Substantia nigra (tissue), 51 donors: ENCODE measurements at places on chromosomes 11 and 22.

- no peak for DNase-seq
Measured at GRCh38 chr22:35505399-35506258, 35.0 kb upstream of the RASD2 start.

DNA sequence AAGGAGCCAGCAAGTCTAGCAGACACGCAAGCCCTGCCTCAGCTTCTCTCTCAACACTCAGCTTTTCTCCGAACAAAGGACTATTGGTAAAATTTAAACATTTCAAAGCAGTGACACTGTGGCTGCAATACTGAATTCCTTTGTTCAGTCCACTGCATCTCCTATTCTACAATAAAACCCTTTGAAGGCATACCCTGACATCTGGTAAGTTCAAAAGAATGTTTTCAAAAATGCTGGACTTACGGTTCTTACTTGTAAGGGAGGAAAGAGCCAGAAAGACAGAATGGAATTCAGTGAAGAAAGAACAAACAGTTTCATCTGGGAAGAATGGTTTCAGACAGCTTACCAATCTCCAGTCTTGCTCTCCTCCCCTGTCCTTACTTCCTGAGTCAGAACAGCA is 12.7 kb upstream of the OR8K1 start:
- DNase-seq = no peak

GRCh38 chr11:73542175-73542574 is 55.7 kb downstream of the FAM168A start:
- no peak for DNase-seq

GRCh38 chr11:12868315-12869073 is 140.6 kb upstream of the RASSF10 start:
- DNase-seq = no peak

DNA sequence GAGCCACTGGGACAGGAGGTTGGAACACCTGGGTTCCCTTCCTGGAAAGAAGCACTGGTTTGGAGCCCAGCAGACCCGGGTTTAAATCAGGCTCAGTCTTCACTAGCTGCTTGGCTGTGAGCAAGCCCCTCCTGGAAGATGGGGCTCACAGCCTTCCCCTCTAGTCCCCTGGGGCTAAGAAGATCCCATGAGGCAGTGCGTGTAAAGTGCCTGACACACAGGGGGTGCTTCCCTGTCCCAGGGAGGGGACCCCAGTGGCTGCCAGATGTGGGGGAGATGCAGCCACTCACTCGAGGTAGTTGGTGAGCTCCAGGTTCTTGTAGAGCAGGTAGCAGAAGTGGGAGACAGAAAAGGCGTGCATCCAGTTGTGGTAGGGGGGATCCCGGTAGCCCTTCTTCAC is 93.2 kb downstream of the PDE2A start:
- no peak for DNase-seq

GRCh38 chr11:38900211-38900610 is 2302.2 kb upstream of the RAG2 start:
- DNase-seq = no peak

GRCh38 chr11:101126551-101127196 is 2.9 kb downstream of the PGR start:
- DNase-seq = no peak

GRCh38 chr11:638631-639331 is 1.7 kb downstream of the DRD4 start:
- DNase-seq = no peak

GRCh38 chr11:72369743-72370142 is 64.6 kb downstream of the CLPB start:
- no peak for DNase-seq

DNA sequence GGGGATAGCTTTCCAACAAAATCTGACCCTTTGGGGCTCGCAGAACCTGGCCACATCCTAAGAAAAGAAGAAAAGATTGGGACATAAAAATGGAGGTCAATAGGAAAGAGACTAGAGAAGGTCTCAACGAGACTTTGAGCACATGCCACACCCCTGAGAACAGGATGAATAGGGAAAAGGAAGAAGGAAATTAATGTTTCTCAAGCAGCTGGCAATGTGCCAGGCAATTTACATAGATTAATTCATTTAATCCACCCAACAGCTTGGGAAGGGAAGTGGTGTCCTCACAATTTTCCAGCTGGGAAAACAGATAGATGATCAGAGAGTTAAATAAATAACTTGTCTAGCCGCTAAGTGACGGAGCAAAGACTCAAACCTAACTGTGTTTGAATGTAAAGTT is 50.7 kb downstream of the PAMR1 start:
- no peak for DNase-seq

- no peak for DNase-seq
Measured at GRCh38 chr11:86781546-86781945, 18.8 kb upstream of the PRSS23 start.

DNA sequence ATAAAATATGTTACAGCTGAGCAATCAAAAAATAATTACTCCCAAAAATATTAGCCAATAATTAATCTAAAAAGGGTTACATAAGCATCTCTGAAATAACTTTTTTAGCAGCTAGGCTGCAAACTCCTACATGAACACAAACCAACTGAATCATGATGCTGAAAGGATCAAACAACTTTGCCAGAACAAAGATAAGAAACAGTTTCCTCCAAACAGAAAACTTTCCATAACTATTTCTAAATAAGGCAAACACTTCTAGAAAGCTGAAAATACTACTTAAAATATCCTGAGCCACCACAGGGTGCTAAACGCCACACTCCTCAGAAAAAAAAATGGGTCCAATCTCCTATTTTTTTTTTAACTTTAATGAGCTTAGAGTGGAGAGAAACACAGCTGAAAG is 68.6 kb upstream of the ARHGAP32 start:
- DNase-seq = no peak

DNA sequence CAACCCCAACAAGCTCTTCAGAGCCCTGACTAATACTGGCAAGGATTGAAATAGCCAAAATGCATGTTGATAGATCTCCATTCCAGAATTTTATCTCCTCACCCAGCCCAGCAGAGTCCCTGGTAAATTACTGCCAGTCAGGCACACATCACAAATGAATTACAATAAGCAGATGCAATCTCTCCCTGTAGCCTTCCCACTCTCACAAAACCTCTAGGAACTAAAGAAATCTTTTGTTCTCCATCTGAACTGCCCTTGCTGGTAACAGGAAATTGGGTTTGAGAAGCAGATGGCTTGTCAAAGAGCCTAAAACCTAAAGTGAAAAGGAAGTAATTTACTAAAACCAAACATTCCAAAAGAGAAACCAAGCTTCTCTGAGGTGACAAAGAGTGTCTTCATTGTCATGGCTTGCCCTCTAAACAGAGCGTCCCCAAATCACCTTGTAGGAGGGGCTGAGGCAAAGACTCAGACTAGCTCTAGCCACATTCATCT is 59.5 kb downstream of the FAM168A start:
- DNase-seq = no peak

- no peak for DNase-seq
Measured at GRCh38 chr11:88292171-88292843, 45.2 kb downstream of the CTSC start.

DNA sequence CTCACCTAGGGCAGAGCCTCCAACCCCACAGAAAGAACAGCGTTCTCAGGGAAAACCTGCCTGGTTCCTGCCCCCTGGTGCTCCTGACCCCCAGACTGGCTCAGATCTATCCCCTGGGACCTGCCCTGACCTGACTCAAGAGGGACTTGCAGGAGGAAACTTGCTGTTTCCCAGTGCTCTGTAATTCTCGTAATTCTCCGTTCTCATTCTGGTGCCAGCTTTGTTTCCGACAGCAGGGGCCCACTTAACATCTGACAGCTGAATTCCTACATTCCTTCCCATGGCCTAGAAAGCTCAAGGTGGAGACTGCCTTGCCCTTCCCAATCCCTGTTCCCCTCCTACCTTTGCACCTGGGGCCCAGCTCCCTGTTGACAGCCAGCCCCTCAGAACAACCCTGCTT is 12.5 kb upstream of the CSF2RB start:
- DNase-seq = no peak

GRCh38 chr22:19970479-19971275 is 29.1 kb upstream of the TXNRD2 start:
- peak; percentile 31 for DNase-seq

DNA sequence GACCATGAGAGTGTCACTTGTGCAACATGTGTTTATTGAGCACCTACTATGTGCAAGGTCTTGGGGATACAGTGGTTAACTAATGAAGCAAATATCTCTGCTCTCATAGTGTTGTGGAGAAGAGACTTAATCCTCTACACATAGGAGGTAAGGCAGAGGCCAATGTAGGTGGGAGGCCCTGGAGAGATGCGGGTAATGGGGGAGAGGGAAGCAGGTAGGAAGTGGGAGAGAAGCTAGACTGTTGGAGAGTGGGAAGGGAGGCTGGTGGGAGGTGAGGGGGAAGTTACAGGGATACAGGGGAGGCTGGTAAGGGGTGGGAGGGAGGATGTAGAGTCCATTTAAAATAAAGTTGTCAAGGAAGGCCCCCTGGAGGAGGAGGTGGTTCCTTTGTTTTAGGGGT is 240.0 kb downstream of the MIAT start:
- DNase-seq = no peak

DNA sequence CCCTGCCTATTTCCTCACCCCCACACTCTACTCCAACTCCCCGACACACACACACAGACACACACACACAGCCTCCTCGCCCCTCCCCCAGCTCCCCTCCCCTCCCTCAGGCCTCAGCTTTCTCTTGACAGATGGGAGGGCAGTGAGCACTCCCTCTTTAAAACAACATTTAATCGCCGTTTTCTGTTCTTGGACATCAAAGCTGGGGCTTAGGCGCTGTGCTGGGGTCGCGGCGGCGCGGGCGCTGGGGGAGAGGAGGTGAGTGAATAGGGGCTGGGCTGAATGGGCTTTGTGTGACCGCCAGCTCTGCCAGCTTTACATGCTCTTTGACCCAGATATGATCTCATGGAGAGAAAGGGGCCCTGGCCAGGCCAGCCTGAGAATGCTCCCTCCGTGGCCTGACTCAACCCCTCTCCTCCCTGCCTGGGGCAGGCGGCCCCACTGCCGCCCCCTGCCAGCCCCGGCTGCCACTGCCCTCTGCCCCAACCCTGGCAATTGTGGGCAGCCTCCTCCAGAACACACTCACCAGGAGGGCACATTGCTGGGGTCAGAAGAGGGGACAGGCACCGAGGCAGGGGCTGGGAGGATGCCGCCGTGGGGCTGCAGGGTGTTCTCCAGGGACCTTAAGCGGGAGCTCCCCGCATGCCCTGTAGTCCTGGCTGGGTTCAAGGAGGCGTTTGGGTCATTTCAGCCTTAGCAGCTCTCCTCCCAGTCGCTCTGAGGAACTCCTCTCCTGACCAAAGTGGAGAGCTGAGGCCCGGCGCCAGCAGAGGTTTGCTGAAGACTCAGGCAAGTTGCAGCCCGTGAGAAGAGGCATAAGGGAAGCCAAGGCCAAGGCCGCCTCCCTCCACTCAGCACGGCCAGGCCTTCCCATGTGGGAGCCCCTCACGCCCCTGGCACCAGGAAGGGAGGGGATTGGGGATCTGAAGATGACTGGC is 38.3 kb upstream of the NNMT start:
- DNase-seq = no peak

GRCh38 chr22:44497218-44497904 is 672 bp downstream of the RTL6 start:
- no peak for DNase-seq
